ENCODE measurements at places on chromosomes 1 and 21.
A peak's percentile ranks its signal among the peaks of the same experiment; 100 is the strongest.

DNA sequence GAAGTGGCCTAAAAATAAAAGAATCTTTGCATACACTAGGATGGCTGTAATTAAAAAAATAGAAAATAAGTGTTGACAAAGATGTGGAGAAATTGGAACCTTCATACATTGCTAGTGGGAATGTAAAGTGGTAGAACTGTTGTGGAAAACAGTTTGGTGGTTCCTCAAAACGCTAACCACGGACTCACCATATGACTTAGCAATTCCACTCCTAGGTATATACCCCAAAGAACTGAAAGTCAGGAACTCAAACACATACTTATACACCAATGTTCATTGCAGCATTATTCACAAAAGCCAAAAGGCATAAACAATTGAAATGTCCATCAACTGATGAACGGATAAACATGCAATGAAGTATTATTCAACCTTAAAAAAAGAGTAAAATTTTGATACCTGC lies 10.8 kb upstream of the HMGCL start:
- no peak for DNase-seq

- DNase-seq = no peak
Measured at GRCh38 chr1:156600733-156601121, 552 bp downstream of the GPATCH4 start.

DNA sequence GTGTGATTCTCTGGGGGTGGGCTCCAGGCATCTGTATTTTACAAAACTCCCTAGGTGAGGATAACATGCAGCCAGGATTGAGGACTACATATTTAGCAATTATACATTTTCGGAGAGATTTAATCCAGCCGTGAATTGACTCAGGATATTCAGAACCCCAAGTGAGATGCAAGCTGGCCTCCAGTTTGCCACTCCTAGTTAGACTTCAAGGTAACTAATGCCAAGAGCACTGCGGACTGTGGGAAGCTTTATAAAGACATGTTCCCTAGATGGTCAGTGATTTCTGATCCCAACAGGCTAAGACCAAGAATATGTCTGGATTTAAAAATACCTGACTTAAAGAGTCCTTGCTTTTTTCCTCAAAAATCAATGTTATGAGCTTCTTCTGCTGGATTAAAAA lies 308.5 kb downstream of the NTNG1 start:
- no peak for DNase-seq

GRCh38 chr1:26278724-26279455 lies 996 bp upstream of the SH3BGRL3 start:
- DNase-seq = peak; percentile 83

- no peak for DNase-seq
Measured at GRCh38 chr1:97038410-97038809, 316.8 kb downstream of the PTBP2 start.

- no peak for DNase-seq
Measured at GRCh38 chr1:33972676-33973395, 109.0 kb downstream of the HMGB4 start.

DNA sequence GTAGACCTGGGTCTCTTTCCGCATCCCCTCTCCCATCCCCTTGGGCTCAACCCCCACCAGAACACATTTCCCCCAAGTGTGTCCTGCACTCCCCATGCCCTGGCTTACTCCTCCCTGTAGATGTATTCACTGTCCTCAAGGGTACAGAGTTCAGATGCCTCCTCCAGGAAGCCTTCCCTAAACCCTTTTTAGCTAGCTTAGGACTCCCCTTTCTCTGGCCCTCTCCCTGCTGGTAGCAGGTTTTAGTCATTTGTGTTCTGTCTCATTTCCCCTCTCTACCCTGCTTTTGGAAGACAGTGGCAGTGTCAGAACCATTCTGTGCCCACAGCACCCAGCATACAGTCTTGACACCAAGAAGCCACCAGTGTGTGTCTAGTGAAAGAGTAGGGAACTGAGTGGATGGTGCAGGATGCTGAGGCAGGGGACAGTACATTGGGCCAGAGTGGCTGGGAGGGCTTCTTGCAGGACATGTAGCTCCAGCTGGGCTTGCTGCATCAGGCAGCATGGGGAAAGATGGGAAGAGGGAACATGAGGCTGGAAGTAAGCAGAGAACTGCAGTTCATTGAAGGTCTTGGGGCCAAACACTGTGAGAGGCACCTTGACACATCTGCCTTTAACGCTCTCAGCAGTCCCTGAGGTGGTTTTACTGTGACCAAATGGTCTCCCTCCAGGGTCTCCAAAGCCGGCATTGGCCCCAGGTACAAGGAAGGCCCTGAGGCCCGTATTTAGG lies 2.5 kb downstream of the FOXO6 start:
- no peak for DNase-seq

DNA sequence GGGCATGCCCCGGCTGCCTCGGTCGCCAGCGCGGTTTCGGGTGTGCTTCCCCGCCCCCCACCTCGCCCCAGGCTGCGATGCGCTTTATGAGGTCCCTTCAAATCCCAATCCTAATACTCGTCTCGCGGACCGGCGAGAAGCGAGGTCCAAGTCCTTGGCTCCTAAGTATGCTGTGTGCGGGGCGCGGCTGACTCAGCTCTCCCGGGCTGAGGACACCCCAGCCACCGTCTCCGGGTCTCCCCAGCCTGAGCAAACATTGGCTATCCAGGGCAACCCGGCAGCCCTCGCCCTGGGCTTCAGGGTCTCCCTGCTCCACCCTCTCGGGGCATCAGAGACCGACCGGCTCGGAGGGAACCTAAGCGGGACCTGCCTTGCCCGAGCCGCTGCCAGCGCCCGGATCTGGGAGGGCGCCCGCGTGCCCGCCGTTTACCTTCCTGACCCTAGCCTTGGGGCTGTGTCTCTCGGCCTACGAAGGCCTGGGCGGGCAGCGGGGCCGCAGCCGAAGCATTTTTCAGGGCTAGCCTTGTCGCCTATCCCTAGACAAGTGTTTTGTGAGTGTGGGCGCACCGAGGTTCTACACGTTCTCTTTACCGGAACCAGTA lies 1.2 kb downstream of the ITPKB start:
- peak; percentile 46 for DNase-seq

GRCh38 chr1:75233302-75233929 lies 99.2 kb downstream of the LHX8 start:
- DNase-seq = no peak

DNA sequence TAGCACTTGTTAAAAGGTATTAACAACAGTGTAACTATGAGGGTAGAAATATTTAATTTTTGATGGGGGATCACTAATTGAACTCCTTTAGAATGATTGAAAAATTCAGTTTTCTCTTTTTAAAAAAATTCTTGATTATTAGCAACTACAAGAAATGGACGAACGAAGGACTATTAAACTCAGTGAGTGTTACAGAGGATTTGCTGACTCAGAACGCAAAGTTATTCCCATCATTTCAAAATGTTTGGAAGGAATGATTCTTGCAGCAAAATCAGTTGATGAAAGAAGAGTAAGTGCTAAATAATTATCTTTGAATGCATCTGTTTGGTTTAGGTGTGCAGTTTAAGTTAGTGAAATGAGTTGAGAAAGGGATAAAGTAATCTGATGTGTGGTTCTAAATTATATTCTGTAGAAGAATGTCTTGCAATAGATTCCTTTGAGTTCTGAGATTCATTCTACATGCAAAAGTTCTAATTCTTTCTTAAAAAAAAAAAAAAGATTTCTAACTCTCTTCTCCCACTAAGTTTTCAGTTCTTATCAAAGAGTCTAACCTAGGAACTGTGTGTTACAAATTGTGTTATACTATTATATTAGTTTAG lies 85.0 kb downstream of the FNBP1L start:
- no peak for DNase-seq

DNA sequence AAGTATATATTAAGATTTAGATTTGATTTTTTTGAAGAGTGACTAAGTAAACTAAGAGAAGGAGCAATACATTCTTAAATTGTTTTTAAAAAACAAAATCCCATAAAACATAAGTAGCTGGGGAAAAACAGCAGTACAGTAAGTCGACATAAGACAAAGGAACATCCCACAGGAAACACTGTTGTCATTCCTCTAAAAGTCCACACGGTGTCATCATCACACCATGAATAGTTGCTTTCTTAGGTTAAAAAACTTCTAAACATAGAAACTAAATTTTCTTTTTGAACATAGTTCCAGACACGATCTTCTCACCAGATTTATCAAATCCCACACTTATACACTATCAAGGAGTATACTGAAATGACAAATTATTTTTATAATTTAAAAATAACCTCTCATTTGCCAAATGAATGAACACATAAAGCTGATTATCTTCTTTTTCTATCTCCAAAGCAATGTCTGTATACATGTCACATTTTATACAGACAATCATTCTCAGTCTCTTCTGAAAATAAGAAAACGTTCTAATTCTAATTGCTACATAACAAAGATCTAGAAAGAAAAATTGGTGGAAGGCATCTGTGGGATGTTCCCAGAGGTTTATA lies 15.8 kb downstream of the ODF2L start:
- DNase-seq = no peak

DNA sequence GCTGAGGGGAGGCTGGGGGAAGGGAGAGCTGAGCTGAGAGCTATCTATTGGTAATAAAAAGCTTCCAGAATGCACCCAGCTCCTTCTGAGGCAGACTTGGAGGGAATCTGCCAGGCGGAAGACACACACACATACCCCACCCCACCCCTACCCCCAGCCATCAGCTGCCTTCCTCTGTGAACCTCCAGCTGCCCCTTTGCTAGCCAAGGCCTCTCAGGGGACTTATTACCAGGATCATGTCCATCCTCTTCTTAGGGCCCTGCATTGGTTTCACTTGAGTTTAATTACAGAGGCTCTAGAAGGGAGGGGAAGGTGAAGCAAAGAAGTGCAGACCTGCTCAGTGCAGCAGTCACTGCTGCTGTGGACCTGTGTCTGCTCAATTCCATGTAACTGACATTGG lies 156.4 kb downstream of the OMA1 start:
- DNase-seq = no peak

GRCh38 chr21:38120984-38121855 lies 135.6 kb upstream of the KCNJ15 start:
- DNase-seq = no peak

DNA sequence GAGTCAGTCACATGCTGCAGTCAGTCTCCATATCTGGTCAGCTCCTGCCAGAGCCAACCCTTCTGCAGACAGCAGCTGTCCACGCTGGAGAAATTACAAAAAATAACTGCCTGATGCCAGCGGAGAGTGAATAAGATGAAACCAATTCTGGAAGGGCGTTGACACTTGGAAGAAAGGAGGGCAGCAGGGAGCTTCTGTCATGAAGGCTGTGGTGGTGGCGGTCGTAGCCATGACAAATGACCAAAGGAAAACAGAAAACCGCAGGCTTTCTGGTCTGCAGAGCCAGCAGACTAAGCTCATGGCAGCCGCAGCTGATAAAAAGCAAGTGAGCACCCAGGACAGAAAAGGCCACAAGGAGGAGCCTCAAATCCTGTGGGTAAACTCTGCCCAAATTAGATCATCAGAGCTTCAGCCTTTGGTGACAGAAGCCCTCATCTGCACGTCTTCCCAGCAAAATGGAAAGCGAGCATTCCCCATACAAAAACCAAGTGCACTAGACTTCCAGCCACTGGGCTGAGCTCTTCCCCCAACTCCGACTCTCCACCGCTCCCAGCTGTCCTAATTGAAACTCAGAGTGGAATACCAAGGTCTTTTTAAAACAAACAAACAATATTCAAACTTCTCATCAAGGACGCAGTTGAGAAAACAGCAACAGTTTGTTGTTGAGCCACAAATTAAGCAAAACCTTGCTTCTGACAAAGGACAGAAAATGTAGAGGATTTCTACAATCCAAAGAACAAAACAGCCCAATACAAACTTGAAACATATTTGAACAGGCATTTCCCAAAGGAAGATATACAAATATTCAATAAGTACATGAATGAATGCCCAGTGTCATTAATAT lies 28.7 kb downstream of the RSPH1 start:
- peak; percentile 60 for DNase-seq

- no peak for DNase-seq
Measured at GRCh38 chr21:45499970-45500577, 42.2 kb downstream of the SLC19A1 start.

DNA sequence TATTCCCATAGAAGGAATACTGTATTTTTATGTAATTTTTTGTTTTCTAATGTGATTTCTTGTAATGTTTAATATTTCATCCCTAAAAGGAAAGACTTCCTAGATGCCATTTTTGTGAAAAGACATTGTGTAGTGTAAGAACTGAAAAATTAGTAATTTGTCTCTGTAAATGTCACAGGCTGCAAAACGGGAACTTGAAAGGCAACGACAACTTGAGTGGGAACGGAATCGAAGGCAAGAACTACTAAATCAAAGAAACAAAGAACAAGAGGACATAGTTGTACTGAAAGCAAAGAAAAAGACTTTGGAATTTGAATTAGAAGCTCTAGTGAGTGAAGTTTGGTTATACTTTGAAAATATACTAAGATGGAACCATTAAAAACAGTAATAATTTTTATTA lies 132.2 kb downstream of the ITSN1 start:
- no peak for DNase-seq

DNA sequence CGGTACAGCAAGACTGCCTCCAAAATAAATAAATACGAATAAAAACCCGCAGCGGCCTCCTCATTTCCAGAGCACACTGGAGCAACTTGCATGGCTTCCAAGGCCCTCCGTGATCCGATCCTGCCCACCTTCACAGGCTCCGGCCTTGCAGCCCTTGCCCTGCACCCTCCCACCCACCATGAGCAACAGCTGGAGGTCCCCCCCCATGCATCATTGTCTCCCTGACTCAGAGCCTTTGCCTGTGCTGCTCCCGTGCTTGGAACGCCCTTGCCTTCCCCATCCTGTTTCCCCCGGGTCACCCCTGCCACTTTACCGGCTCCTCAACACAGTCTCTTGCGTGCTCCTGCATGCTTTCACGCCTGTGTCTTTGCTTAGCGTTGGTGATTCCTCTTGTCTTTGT lies 71.0 kb upstream of the ANGPTL1 start:
- no peak for DNase-seq

DNA sequence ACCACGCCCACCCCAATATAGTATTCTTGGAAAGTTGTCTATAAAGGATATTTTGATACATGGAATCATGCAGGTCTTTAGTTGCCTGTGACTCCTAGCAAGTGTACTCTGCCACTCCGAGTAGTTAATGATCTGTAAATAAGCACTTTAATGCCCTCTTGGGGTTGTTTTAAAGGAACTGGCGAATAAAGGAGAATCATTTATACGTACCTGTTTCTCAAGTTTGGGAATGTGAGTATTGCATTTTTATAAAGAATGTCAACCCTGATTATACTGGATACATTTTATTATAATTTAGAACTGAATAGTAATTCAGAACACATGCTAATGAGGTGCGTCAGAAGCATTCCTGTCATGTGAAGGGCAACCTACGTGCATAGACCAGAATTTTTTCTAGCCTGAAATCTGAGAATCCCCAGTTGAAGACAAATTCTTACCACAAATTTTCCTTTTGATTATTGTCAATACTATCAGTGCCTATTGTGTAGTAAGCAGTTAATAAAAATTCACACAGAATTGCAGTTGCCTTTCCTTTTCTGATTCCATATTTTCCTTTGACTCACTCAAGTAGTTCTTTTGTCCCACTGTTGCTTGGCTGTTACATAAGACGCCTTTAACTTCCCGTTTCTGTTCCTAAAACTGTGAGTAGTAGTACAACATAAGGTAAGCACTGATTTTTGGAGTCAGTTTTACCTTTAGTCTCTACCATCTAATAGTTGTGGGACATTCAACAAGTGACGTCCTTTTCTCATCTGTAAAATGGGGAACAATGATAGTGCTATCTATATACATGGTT lies 5.1 kb downstream of the AHCYL1 start:
- no peak for DNase-seq
